ENCODE measurements at places on chromosomes 12 and 14.

DNA sequence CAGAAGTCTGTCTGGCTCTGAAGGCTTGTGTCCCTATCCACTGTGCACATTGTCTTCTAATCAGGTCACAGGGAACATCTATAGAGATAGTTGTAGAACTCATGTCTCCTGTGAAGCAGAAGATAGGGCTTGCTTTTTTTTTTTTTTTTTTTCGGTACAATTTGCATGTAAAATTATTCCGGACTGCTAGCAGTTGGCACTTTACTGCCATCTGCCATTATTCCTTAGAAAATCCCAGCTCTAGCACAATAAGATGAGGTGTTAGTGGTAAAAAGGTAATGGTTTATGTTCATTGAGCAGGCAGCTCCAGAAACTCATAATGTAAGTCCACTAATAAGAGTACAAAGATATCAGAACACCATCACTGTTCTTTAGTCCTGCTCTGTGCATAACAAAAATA, 8.7 kb downstream of the MYRFL start:
- no peak for DNase-seq

DNA sequence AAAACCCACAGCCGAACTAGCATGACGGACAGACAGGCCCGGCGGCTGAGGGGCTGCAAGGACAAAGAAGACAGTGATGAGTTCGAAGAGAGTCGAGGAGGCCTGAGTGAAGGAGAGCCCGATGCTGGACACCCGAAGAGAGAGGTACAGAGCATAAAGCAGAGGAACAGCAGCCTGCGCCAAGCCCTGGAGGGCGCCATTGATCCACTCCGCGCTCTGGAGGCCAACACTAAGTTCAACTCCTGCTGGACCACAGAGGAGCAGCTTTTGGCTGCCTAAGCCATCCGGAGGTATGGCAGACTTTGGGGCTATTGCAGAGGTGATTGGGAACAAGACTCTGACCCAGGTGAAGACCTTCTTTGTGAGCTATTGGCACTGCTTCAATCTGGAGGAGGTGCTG, 7.8 kb upstream of the PLXNC1 start:
- DNase-seq = peak; percentile 77

- DNase-seq = no peak
Observed at GRCh38 chr14:71373773-71374172, 466.5 kb downstream of the PCNX1 start.

DNA sequence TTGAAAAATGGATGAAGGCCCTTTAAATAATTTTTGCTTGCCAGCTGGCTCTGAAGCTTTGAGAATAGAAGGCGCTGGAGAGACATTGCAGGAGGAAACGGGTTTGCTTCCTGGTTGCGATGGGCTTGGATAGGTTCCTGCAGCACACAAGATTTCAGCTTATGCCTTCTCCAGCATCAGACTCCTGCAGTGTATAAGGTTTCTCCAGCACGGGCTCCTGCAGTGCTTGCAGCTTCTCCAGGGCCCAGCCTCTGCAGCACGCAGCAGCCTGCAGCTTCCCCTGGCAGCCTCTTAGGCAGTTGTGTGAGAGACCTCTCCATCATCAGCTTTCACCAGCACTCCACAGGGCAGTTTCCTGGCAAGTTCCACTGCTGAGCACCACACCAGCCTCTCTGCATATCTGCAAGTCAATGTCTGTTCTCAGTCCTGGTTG, 78.7 kb upstream of the ZDHHC17 start:
- peak; percentile 20 for DNase-seq

DNA sequence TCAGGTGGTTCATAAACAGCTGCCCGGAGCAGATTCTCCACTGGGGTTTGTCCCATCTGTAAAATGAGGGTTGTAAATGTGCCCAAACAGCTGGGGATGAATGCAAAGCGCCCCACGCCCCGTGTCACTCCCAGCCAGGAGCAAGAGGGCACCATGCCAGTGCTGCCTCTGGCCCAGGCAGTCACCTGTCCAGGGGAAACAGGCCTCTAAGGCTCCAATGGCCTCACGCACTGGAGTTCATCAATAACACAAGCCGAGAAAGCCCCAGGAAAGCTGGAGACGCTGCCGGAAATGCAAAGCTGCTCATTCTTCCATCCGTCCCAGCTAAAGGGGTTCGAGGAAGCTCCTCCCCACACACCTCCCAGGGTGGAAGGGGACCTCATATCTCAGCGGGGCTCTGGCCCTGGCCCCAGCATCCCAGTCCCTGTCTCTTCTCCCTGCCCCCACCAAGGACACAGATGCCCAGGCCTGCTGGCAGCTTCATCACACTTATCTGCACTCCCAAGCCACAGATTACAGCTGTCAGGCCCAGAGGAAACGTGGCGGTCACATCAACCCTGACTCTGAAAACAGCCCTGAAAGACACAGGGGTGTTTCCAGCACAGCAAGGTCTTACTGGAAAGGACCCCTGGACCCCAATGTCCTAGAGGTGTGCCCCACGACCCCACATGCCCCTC, 21.5 kb downstream of the SCARB1 start:
- peak; percentile 68 for DNase-seq

- peak; percentile 93 for DNase-seq
Observed at GRCh38 chr14:67418401-67419191, 6.6 kb upstream of the PLEK2 start.

DNA sequence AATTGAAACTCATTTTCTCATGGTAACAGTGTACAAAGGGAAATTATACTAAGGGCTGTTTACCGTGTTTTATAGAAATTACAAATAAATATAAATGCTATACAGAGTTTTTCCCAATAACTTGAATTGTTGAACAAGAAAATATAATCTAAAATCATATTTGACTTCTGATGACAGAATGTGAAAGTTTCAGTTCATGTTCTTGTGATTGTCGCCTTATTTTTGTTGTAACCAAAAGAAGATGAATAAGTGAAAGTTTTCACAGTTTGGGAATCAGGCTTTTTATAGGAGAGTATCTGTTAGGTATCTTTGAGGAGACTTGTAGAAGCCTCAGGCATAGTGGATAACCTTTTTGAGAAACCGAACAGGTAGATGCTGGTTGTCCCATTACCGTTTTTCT, 28.1 kb downstream of the ANO6 start:
- no peak for DNase-seq

DNA sequence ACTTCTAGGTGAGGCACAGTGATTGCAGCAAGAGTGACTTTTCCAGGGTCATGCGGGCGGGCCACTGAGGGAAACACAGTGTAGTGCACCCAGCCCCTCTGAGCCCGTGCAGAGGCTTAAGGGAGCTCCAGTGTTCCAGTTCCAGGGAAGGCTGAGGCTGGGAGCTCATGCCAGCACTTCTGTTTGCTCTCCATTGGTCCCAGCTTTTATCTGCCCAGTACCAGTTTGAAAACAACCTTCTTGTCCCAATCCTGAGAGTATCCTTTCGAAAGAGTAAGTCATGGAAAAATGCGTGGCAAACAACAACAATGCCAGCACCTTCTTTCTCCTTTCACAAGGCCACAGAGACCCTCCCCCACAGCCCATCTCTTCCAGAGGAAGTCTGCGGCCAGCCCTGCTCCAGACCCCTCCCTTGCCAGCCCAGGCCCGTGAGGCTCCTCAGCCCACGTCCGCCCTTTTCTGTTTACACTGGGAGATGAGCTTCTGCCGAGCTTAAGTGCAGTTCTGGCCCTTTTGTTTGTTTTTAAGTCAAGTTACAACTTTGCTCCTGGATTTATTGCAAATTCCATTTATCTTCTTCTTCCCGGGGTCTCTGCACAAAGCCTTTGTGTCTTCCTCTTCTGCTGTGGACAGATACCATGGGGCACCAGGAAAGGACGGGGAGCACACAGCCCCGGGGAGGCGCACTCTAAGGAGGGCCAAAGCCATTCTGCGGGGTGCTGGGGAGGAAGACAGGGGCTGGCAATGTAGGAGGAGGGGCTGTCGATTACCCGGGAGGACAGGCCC, 185.6 kb downstream of the ZFP36L1 start:
- DNase-seq = peak; percentile 23

GRCh38 chr14:43161477-43161876, 1345.6 kb downstream of the FSCB start:
- DNase-seq = no peak

DNA sequence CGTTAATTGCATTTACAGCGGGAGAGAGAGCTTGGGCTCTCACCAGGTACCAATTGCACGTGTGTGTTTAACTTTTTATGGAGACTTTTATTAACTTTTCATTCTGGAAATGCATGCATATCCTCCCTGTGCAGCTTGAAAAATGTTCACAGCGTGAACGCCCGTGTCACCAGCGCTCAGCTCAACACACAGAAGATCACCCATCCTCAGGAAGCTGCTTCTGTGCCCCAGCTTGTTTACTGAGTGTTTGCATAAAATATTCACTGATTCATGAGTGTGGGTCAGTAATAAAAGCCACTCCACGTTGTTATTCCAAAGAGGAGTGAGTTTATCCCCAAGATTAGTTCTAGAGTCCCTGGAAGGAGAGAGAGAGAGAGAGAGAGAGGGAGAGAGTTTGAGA, 75.5 kb upstream of the FZD10 start:
- DNase-seq = no peak

DNA sequence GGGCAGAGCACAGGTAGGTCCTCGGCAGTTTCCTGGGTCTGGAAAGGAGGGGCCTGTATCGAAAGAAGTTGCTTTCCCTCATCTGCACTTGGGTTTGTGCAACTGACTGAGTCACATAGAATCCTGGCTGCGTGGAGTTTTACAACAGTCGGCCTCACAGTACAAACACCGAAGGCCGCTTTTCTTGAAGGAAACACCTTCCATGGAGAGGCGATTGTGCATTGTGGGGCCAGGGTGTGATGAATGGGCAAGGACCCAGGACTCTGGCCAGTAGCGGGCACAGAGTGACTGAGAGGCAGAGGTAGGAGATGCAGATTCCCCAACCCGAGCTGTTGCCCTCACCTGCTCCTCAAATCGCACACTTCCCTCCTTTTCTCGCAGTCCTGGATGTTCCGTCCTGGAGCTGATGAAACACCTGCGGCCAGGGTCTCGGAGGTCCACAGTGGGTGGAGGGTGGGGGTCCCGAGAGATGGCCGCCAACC, 7.7 kb downstream of the CCND2 start:
- no peak for DNase-seq

DNA sequence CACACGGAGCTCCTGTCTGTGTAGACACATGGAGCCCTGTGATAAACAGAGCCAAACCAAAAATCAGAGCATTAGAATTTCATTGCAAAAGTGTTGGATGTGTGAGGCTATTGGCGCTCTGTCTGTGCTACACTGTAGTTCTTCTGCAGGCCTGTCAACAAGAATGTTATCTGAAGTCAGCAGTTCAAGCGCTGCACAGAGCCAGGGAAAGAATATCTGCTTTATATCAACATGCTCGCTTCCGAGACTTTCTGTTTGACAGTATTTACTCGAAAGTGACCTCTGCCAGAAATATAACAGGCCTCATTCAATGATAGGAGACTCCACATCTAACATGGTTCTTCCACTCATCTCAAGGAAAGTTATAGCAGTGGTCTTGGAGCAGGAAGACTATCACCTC, 118.3 kb downstream of the CCER1 start:
- DNase-seq = no peak

DNA sequence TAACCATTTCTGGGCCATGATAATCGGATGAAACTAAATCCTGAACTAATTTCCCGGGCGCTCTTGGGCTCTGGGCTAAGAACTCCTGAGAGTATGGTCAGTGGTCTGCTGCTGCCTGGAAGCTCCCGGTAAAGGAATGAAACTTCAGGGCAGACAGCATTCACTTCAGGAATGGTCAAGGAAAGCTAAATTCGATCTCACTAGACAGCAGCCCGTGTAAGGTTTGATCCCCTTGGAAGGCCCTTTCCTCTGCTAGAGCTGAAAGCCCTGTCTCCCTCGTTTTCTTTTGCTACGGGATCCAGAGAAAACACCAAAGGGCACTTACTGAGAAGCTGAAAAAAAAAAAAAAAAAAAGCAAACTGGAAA, 680 bp downstream of the ASB8 start:
- no peak for DNase-seq

GRCh38 chr12:54350743-54351142, 13.5 kb downstream of the GPR84 start:
- DNase-seq = no peak

- DNase-seq = no peak
Observed at GRCh38 chr14:93375673-93376156, 28.7 kb downstream of the COX8C start.

- peak; percentile 72 for DNase-seq
Observed at GRCh38 chr12:62006076-62006732, 254.0 kb upstream of the USP15 start.

GRCh38 chr14:65164068-65164824, 61.9 kb upstream of the MAX start:
- peak; percentile 81 for DNase-seq

DNA sequence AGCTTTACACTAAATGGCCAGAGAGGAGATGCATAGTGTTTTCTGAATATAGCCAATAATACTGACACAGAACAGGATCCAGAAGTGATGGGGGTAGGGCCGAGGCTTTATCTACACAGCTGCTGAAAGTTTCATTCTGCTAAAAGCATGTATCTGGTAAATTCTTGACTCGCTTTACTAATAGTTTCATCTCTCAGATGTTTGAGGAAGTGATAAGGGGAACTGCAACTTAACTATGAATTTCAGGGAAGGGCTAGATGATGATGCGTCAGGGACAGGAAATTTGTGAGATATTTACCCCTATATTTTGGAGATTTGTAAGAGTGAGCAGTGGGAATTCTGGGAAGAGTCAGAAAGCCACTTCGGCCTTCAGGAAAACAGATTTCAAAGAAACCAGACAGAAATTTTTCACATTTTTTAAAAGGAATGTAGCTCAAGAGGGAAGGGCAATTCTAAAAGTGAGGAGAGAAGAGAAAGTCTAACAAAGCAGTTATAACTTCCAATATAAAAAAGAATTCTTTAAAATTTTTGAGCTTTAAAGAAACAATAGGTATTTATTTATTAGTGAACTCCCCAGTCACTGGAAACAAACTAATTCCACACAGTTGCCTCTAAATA, 243.1 kb downstream of the BCAT1 start:
- peak; percentile 32 for DNase-seq

GRCh38 chr12:107593713-107594381, 91.8 kb upstream of the PWP1 start:
- DNase-seq = peak; percentile 9

DNA sequence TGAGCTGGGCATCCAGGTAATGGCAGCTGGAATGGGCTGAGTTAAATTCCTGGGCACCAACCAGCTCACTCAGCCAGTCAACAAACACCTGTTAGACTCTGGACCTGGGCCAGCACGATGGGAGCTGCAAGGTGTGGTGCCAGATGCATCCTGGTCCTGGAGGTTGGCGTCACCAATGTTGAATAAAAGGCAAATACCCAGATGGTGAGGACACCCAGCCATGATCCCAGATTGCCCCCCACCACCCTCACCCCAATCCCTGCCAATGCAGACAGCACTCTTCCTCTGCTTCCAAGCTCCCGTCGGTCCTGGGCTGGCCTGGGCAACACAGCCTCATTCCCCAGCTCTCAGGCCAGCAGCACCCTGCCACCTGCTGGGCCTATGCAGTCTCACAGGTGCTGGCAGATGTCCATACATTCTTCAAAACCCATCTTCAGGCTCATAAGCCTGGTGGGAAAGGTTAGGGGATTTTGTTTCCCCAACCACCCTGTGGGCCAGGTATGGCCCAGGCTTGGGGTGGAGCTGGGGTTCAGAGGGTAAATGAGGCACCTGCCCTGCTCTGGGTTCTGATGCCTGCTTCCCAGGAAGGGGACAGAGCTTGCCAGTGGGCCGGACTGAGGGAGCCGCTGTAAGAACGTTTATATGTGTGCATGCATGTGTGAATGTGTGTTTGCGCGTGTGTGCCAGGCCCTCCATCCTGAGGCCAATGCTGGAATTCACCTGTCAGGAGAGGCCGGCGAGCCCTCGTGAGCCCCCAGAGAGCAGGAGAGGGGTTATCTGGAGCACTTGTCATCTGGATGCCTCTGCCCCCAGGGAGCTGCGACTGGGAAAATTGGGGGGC, 58.0 kb downstream of the LGMN start:
- peak; percentile 81 for DNase-seq
